ENCODE measurements at places on chromosomes 4 and X.

DNA sequence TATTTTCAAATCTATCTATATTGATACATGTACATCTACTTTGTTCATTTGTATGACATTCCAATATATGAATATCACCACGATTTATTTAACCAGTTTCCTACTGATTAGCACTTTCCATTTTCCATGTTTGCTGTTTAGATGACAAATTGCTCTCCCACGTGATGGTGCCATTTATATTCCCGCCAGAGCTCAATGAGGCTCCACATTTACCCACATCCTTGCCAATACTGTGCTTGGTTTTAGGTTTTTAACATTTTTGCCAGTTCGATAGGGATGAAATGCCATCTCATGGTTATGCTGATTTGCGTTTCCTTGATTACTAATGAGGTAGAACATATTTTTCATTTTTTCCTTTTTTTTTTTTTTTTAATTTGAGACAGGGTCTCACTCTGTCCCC is 86.7 kb upstream of the TRIM2 start:
- DNase-seq: no peak

GRCh38 chrX:1925053-1925481 is 310.2 kb downstream of the ASMT start:
- no peak for DNase-seq

- no peak for DNase-seq
Observed at GRCh38 chr4:88659055-88659889, 38.4 kb downstream of the NAP1L5 start.

DNA sequence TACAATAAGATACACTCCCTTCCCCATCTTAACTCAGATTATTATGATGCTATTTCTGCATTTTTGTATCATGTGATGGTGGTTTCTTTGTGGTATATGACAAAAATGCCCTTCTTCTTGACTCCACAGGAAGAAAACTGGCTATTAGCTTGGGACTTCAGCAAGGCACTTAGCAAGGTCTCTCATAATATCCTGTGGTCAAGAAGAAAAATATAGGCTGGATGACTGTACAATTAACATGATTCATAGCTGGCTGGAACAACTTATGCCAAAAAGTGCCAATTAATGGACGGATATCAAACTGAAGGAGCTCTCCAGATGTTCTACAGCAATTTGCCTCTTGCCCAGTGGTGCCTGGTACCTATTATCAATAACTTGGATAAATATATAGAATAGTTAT is 2.3 kb upstream of the MID1IP1 start:
- no peak for DNase-seq

DNA sequence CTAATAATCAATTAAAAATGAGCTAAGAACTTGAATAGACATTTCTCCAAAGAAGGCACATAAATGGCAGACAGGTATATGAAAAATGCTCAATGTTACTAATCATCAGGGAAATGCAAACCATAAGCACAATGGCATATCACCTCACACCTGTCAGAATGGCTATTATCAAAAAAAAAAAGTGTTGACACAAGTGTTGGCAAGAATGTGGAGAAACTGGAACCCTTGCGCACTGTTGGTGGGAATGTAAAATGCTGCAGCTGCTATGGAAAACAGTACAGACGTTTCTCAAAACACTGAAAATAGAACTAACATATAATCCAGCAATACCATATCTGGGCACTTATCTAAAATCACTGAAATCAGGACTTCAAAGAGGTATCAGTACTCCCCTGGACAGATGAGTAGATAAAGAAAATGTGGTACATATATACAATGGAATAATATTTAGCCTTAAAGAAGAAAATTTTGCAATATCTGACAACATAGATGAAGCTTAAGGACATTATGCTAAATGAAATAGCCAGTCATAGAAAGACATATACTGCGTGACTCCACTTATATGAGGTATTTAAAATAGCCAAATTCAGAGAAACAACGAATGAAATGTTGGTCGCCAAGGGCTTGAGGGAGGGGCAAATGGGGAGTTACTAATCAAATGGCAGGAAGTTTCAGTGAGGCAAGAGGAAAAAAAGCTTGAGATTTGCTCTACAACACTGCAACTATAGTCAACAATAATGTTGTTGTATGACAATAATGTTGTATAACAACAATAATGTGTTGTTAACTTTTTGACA is 175.5 kb downstream of the WDFY3 start:
- no peak for DNase-seq

DNA sequence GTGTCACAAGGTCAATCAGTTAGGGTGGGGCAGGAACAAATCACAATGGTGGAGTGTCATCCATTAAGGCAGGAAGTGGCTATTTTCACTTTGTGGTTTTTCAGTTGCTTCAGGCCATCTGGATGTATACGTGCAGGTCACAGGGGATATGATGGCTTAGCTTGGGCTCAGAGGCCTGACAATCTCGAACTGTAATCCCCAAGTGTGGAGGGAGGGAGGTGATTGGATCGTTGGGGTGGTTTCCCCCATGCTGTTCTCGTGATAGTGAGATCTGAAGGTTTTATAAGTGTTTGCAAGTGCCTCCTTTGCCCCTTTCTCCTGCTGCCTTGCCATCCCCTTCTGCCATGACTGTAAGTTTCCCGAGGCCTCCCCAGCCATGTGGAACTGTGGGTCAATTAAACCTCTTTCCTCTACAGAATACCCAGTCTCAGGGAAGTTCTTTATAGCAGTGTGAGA is 36.7 kb upstream of the STS start:
- DNase-seq: peak; percentile 62

- DNase-seq: no peak
Observed at GRCh38 chrX:119189115-119189514, 47.0 kb upstream of the PGRMC1 start.

GRCh38 chr4:101282076-101282844 is 65.1 kb downstream of the PPP3CA start:
- DNase-seq: no peak

DNA sequence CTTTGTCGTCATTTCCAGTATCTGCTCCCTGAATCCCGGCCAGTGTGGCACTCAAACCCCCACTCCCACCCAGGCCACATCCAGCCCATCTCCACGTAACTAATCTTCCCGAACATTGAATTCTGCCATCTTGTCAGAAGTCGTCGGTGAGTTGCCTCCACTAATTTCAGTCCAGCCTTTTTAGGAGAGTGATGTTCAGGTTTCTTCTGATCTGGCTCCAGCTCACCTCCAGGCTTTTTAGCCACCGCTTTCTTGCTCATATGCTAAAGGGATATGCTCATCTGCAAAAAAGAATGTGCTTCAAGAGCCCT is 1.3 kb downstream of the TMEM165 start:
- no peak for DNase-seq

- peak; percentile 36 for DNase-seq
Observed at GRCh38 chr4:144174401-144175067, 34.0 kb upstream of the GYPA start.

GRCh38 chr4:179415847-179416223 is 1973.6 kb upstream of the AGA start:
- no peak for DNase-seq

GRCh38 chr4:146283758-146284651 is 69.7 kb downstream of the REELD1 start:
- no peak for DNase-seq

DNA sequence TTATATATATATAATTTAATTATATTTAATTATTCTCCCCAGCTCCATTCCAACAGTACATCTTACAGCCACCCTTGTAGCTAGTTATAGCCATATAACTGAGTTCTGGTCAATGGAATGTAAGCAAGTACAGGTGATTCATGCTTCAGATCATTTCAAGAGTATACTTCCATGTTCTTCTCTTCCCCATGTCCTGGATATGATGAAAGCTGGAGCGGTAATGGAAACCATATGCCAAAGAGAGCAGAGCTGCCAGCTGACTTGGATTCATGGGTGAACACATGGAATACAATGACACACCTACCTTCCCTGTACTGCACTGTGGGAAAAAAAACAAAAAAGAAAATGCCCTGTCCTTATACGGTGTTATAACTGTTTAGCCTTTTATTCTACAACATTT is 17.5 kb upstream of the CORIN start:
- DNase-seq: no peak

GRCh38 chrX:123339221-123339905 is 155.3 kb downstream of the GRIA3 start:
- DNase-seq: no peak

DNA sequence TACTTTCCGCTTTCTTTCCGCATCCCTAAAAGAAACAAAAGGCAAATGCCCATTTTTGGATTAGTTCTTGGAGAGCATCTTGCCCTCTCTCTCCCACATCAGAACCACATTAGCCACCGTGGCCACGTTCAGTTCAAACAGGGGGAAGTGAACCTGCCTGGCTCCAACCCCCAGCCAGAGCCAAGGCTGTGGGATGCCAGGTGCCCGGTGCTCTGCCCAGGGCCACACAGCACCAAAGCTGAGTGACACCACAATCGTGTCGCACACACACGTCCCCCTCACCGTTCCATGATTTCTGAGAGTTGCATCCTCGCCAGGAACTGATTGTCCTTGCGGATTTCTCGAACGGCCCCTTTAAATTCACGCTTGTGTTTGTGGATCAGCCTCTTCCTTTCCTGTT is 24.3 kb downstream of the NOP14 start:
- no peak for DNase-seq
